HS-5 (cell line): ENCODE measurements at places on chromosomes 5 and 9.

DNA sequence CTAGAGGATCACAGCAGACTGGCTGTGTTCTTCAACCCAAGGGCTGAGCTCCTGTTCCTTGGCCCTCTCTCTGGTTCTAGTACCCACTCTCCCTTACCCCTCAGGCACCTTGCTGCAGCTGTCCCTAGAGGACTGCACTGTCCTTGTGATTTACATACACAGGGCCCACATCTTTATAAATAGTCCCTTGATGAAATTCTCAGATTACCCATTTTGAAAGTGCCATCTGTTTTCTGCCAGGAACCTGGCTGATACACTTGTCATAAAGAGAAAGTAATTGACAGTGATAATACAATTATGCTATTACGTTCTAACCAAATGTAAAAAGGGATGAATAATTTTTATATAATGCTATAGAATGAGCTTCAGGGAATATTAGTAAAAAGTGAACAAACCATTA is 16.5 kb upstream of the SPARC start:
- no peak for DNase-seq

DNA sequence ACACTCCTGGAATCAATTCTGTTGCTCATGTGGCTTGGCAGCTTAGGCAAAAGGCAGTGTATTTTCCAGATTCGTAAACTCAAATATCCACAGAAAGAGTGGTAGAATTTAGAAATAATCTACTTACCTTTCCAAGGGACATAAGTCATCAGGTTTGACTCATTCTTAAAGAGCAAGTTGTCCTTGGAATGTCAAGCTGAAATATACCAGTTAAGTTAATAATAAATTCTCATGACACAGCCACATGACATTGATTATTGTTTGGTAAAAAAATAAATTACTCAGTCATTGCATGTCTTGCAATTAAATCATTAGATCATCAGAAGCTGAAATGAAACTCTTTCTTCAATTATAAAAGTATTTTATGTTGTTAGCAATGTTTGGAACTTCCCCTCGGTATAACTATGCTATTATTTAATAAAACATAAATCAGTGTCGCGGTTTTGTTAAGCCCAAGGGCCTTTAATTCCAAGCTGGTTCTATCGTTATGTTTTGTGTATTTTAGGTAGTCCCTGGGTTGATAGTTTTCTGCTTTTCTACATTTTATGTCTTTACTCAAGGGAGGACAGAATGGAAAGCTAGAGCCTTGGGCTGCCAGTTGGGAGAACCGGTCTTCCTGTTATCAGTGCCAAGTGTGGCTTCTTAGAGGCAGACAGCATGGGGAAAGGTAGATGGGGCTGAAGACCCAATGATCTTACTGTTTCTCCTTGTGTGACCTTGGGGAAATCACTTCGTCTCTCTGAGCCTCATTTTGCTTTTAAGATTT is 79.3 kb upstream of the PRLR start:
- no peak for DNase-seq

- DNase-seq: no peak
Measured at GRCh38 chr5:96337048-96337781, 95.8 kb downstream of the PCSK1 start.

DNA sequence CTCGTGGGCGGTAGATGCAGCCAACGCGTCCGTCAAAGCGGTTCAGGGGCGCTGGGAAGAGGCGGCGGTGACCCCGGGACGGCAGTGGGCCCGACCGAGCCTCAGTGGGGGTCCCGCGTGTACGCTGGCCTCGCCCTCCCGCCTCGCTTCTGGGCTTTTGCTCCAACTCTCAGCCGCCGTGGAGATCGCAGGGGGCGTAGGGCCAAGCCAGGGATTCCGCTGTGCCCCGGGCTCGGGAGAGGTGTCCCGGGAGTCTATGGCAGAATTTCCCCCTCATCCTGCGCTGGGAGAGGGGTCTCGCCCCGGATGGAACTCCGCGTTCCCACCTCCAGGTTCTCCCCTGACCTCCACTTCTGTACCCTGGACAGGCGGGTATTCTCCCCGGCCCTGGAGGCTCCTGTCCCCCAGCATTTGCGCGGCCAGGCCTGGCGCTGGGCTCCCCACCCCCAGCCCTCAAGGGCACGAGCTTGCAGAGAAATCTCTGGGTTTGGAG is 131.9 kb downstream of the MRPL36 start:
- no peak for DNase-seq

DNA sequence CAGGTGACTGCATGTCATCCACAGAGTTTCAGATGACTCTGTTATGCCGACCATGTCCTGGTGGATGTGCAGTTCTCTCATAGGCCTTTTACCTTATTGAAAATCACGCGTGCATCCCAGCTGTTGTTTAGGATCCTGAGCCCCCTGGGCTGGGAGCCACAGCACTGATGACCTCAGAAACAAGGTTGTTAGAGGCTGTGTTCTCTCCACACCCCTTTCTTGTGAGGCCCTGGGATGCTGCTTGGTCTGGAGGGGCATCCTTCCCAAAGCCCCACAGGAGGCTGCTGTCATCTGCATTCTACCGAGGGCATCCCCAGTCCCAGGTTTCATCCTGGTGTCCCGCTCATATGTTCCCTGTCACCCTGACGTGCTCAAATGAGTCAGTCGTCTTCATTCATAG is 76.5 kb upstream of the IRX4 start:
- DNase-seq: no peak

GRCh38 chr5:14108170-14108996 is 34.8 kb upstream of the TRIO start:
- DNase-seq: peak; percentile 80

DNA sequence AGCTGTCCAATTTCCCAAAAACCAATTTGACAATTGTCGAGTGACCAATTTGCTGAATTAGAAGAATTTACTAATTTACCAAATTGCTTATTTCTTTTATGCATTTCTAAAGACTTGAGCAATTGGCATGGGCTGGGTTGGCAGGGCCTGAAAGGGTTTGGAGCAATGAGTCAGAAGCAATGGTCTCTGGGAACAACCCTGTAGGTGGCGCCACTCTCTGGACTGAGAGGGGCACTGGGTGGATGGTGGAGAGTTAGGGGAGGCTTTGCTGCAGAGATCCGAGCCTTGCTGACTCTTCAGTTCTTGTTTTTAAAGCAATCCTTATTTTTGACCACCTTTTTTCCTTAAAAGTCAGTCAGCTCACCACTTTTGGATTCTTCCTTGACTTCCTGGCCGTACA is 71.5 kb upstream of the RPS23 start:
- DNase-seq: no peak

DNA sequence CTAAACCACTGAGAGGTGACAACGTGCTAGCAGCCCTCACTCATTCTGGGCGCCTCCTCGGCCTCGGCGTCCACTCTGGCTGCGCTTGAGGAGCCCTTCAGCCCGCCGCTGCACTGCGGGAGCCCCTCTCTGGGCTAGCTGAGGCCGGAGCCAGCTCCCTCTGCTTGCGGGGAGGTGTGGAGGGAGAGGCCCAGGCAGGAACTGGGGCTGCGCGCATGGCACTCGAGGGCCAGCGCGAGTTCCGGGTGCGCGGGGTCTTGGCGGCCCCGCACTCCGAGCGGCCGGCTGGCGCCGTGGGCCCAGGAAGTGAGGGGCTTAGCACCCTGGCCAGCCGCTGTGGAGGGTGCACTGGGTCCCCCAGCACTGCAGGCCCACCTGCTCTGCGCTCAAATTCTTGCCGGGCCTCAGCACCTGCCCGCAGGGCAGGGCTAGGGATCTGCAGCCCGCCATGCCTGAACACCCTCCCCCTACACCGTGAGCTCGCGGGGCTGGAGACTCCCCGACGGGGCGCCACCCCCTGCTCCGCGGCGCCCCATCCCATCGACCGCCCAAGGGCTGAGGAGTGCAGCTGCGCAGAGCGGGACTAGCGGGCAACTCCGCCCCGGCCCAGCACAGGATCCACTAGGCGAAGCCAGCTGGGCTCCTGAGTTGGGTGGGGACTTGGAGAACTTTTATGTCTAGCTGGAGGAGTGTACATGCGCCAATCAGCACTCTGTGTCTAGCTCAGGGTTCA is 11.8 kb upstream of the UBE2D2 start:
- no peak for DNase-seq
